ENCODE measurements at places on chromosomes 6 and 20. TPM values are rescaled to one million over a fixed set of nuclear protein-coding genes. Genes with fewer than 3 reads are reported as not detected.

ZC3H12D gene
- total RNA-seq: not detected

SLC29A1 gene
- 12.2 TPM for total RNA-seq

GJE1 gene
- not detected for total RNA-seq

NOX3 gene
- total RNA-seq: not detected

COX4I2 gene
- total RNA-seq: not detected

OR2B3 gene
- total RNA-seq: not detected

ZFP64 gene
- total RNA-seq: 18.0 TPM

ENPP1 gene
- 53.7 TPM for total RNA-seq

LTA gene
- not detected for total RNA-seq

RHAG gene
- not detected for total RNA-seq

MATN4 gene
- total RNA-seq: not detected

Data from GM23248 (cell line).